ENCODE measurements at places on chromosomes 1 and 21.

- no peak for DNase-seq
Observed at GRCh38 chr1:159163614-159164228, 7.7 kb upstream of the CADM3 start.

DNA sequence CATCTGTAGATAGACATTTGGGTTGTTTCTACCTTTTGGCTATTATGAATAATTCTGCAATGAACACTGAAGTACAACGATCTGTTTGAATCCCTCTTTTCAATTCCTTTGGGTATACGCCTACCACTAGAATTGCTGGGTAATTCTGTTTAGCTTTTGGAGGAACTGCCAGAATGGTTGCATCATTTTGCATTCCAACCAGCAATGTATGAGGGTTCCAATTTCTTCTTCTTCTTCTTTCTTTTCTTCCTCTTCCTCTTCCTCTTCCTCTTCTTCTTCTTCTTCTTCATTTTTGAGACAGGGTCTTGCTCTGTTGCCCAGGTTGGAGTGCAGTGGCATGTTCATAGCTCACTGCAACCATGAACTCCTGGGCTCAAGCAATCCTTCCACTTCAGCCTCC is 13.8 kb upstream of the THEM5 start:
- DNase-seq: no peak

- no peak for DNase-seq
Observed at GRCh38 chr1:25893116-25893515, 13.1 kb downstream of the STMN1 start.

GRCh38 chr1:4393191-4393590 is 261.2 kb upstream of the AJAP1 start:
- DNase-seq: no peak

DNA sequence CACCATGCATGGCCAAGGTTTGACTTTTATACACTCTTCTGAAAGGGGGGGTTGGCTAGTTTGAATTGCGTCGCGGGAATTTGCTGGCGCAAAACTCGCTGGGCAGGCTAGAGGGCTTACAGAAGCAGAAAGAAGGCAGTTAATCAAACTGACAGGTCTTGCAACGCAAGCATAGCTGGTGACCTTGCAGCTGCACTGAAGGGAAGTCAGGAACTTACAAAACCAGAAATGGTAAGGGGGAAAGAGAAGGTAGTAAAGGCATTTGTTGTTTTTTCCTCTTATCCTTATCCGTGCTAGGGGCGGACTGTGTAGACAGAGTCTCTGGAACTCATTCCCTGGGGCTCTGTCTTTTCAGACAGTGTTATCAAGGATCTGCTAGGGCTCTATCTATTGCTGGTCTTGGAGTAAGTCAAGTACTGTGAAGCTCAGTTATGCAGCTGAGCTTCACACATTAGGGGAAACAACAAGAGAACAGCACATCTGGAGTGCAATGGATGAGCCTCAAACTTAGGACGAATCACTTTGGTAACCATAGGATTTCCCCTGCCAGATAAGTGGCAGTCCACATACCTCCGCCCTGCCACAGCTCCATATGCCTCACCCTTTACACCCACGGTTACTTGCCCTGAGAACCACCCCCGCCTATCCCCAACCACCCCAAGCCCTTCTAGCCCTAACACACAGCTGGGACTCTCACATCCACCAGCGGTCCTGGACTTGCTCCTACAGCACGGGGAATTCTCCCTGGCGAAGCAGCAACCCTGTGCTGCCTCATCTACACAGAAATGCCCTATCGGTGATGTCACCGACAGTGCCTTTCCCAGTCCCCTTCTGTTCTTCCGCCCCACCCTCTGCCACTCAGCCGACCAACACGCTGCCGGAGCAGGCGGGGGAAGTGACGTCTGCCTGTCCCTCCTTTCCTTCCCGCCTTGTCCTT is 251.4 kb downstream of the FAM72C start:
- peak; percentile 14 for DNase-seq
